ENCODE measurements at places on chromosomes 16 and 17.

- no peak for DNase-seq
These were observed 38.4 kb downstream of the UTP18 start for GRCh38 chr17:51298508-51299371.

GRCh38 chr17:46887717-46888116 lies 35.2 kb upstream of the GOSR2 start:
- no peak for DNase-seq

DNA sequence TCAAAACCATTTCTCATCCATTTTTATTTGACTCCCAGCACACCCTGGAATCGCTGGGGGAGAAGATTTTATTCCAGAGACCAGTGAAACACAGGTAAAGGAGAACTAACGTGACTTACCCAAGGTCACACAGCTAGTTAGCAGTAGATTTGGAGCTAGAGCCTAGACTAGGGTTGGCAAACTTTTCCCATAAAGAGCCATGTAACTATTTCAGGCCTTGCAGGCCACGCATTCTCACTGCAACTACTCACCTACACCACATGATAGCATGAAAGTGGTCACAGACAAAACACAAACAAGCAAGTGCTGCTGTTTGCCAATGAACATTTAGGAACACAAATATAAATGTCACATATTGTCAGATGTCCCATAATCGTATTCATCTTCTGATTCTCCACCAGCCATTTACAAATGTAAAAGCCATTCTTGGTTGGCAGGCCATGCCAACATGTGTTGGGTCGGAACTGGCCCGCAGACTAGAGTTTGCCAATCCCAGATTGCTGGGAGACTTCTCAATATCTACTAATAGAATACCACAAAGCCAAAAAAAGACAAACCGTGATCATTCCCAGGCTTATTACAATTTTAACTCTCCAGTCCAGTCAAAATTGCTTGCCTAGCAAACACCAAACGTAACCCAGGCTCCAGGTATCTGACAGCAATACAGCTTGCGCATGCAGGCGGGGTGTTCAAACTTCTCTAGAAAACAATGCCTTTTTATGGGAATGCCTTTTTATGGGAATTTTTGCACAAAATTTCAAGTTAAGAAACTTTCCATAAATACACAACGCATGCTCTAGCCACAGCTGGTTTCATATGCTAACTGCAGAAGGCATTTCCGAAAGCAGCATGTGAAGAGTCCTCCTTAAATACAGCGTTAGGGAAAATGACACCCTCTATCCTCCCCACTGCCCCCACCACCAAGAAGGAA lies 20.9 kb downstream of the ZFHX3 start:
- DNase-seq, result no peak

DNA sequence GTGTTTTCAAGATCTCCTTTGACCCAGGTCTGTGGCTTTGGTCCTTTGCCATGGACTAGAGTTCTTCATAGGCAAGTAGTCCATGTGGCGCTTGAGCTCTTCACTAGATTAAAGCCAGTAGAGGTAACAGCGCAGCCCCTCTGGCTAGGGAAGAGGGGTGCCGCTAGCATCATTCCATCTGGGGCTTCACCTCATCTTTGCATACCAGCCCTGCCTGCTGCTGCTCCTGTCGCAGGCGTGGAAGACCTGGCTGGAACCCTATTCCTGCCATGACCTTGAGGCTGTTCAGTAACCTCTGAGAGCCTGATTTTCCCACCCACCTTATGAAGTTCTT lies 198.4 kb downstream of the MSI2 start:
- DNase-seq, result no peak

DNA sequence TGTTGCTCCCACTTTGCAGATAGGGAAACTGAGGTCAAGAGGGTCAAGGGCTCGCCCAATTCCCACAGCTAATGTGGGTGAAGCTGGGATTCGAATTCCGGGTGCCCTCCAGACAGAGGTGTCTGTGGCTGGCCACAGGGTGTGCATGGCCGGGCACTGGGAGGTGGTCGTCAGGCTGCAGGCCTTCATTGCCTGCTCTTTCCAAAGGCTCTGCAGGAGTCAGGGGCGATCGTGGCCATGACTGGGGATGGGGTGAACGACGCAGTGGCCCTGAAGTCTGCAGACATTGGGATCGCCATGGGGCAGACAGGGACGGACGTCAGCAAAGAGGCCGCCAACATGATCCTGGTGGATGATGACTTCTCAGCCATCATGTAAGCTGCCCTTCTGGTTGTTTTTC lies 49.8 kb downstream of the MEAK7 start:
- no peak for DNase-seq

GRCh38 chr17:68686108-68686988 lies 85.2 kb upstream of the FAM20A start:
- DNase-seq, result no peak

- no peak for DNase-seq
These were observed 43.2 kb downstream of the CLEC16A start for GRCh38 chr16:10987361-10988163.
